Lung (tissue), 17 donors: ENCODE measurements at places on chromosomes 3 and 15. TPM values are rescaled to one million over a fixed set of nuclear protein-coding genes. Genes with fewer than 3 reads are reported as not detected.

GRCh38 chr15:91516866-91517265 lies 336.6 kb upstream of the SLCO3A1 start:
- no peaks in the 10 kb centered on the region for H3K4me1 ChIP-seq
- H3K4me3 ChIP-seq, result no peak overlapping the region
- H3K27ac ChIP-seq, result no peak overlapping the region
- no peak for DNase-seq
- H3K27me3 ChIP-seq, result no peaks in the 10 kb centered on the region

The SPINK8 gene
- not detected for total RNA-seq

The ZBTB20 gene
- total RNA-seq, result 52.4 TPM

GRCh38 chr3:120129718-120130513 lies 35.7 kb upstream of the GSK3B start:
- DNase-seq, result no peak
- no peak overlapping the region for H3K27ac ChIP-seq
- H3K4me1 ChIP-seq, result no peaks in the 10 kb centered on the region
- H3K27me3 ChIP-seq, result no peaks in the 10 kb centered on the region
- H3K4me3 ChIP-seq, result no peak overlapping the region

The SPESP1 gene
- 1.0 TPM for total RNA-seq

DNA sequence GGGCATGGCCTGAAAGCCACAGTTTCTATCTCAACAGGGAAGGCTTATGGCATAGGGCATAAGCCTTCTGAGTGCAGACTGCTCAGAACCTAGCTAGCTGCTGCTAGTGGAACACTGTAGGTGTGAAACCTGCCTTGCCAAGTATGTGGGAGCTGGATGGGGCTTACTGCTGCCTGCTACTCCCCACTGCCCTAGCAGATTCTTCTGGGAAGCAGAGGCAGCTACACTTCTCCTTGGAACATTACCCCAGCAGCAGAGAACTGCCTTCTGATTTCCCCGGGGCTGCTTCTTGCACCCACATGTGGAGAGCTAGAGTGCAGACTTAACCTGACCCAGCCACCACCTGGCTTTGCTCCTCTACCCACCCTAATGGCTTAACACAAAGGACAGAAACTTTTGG lies 215.7 kb downstream of the POLQ start:
- H3K27me3 ChIP-seq, result no peaks in the 10 kb centered on the region
- no peak overlapping the region for H3K4me3 ChIP-seq
- H3K4me1 ChIP-seq, result no peaks in the 10 kb centered on the region
- H3K36me3 ChIP-seq, result no peaks in the 10 kb centered on the region

- peaks cover 9% of the 10 kb centered on the region for H3K36me3 ChIP-seq
- no peak overlapping the region for H3K4me3 ChIP-seq
- no peak overlapping the region for H3K27ac ChIP-seq
- DNase-seq, result no peak
These were observed 24.8 kb downstream of the CBLB start for GRCh38 chr3:105843994-105844393.

DNA sequence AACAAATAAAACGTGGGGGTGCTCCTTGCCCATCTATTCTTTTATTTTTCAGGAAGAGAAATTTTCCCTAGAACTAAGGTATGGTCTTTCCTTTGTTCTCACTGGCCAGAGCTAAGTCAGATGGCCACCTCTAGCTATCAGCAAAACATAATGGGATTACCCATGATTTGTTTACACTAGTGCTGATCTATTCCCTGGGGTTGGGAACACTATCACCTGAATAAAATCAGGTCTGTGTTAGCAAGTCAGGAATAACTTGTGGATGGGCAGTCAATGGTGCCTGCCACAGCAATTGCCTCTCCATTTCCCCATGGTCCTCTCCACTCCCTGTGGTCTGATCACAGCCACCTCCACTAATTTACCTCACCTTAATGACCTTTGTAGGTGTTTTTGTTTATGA lies 181.7 kb upstream of the CADPS start:
- DNase-seq, result no peak
- H3K4me1 ChIP-seq, result no peaks in the 10 kb centered on the region
- no peak overlapping the region for H3K4me3 ChIP-seq
- H3K27me3 ChIP-seq, result no peaks in the 10 kb centered on the region

DNA sequence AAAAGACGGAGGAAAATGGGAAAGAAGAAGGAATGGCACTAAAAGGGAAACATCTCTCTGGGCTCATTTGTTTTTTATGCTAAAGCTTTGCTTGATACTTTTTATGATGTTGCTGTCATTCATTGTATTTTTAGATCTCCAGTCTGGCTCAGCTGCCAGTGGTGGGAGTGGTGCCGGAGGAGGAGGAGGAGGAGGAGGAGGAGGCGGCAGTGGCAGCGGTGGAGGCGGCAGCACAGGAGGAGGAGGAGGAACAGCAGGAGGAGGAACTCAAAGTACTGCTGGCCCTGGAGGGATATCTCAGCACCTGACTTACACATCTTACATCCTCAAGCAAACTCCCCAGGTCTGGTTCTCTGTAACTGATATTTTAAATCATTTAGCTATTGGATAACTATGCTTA lies 49.6 kb downstream of the MAP6D1 start:
- H3K4me1 ChIP-seq, result no peaks in the 10 kb centered on the region
- H3K27ac ChIP-seq, result no peak overlapping the region
- no peaks in the 10 kb centered on the region for H3K27me3 ChIP-seq

The CLDN11 gene
- 11.5 TPM for total RNA-seq

- H3K4me1 ChIP-seq, result no peaks in the 10 kb centered on the region
- H3K27me3 ChIP-seq, result no peaks in the 10 kb centered on the region
- no peak for DNase-seq
- H3K36me3 ChIP-seq, result no peaks in the 10 kb centered on the region
- H3K27ac ChIP-seq, result no peak overlapping the region
These were observed 119.4 kb upstream of the PRR20G start for GRCh38 chr3:127407026-127407939.

DNA sequence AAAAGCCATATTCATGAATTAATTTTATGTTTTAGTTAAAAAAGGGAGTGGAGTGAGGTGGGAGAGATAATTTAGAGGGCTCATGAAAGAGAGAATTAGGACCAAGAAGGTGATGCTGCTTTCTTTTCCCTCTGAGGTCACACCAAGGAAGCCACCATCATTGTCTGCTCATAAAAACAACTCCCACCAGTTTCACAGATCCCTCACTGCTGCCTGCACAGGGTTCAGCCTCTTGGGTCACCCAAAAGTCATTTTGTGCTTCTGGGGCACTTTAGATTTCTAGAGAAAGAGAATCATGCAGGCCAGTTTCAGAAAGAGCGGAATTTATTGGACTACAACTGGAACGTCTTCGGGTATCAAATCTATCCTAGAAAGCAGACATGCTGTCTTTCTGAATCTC lies 241.4 kb upstream of the EOMES start:
- DNase-seq, result no peak
- H3K4me3 ChIP-seq, result no peak overlapping the region
- no peaks in the 10 kb centered on the region for H3K36me3 ChIP-seq
- H3K27me3 ChIP-seq, result no peaks in the 10 kb centered on the region

- peaks cover 5% of the 10 kb centered on the region for H3K27me3 ChIP-seq
- no peaks in the 10 kb centered on the region for H3K36me3 ChIP-seq
- no peaks in the 10 kb centered on the region for H3K4me1 ChIP-seq
- DNase-seq, result no peak
These were observed 33.2 kb upstream of the GOLGA8B start for GRCh38 chr15:34616613-34617012.

The KBTBD13 gene
- 0.23 TPM for total RNA-seq

DNA sequence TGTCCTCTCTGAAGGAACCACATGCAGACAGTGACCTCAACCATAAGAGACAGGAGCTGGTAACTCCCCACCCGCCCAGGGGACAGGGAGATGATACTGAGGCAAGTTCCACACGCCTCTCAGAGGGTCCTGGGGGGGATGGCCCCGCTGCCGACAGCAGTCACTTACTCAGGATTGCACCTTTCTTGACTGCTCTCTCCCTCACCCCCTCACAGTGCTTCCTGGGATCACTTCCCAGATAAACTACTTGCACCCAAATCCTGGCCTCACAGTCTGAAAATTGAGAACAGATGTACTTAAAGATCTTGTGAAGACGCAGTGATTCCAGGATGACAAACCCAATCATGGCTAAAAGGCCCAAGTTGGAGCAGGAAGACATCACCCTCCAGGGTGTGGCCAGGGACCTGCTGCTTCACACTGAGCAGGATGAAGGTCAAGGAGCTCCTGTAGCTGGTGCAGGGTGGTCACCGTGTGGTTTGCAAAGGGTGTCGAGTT lies 207.6 kb downstream of the ADAMTS17 start:
- no peaks in the 10 kb centered on the region for H3K36me3 ChIP-seq
- H3K27me3 ChIP-seq, result no peaks in the 10 kb centered on the region
- H3K4me1 ChIP-seq, result peaks cover 11% of the 10 kb centered on the region
- no peak overlapping the region for H3K4me3 ChIP-seq
- DNase-seq, result no peak

GRCh38 chr15:79981831-79982455 lies 10.9 kb upstream of the BCL2A1 start:
- no peak overlapping the region for H3K4me3 ChIP-seq
- H3K27me3 ChIP-seq, result no peaks in the 10 kb centered on the region
- peak overlapping the region; percentile 20 for H3K27ac ChIP-seq
- no peaks in the 10 kb centered on the region for H3K36me3 ChIP-seq

DNA sequence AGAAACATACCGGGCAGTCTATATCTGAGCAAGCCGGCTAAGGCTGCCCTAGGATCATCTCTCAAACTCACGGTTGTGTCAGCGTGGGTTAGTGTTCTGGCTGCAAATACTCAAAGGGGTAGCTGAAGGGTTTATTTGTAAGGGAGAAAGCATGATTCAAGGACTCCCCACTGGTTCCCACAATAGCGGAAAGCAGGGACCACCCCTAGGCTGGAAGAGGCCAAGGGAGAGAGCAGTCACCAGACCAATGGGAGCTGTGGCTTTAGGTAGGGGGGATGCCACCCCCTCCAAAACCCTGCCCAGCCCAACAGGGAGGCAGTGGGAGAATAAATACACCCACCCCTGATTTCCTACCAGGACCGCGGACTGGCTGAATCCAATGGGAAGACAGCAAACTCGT lies 7.3 kb upstream of the LMCD1 start:
- no peak overlapping the region for H3K27ac ChIP-seq
- no peak for DNase-seq
- no peaks in the 10 kb centered on the region for H3K27me3 ChIP-seq
- no peak overlapping the region for H3K4me3 ChIP-seq

DNA sequence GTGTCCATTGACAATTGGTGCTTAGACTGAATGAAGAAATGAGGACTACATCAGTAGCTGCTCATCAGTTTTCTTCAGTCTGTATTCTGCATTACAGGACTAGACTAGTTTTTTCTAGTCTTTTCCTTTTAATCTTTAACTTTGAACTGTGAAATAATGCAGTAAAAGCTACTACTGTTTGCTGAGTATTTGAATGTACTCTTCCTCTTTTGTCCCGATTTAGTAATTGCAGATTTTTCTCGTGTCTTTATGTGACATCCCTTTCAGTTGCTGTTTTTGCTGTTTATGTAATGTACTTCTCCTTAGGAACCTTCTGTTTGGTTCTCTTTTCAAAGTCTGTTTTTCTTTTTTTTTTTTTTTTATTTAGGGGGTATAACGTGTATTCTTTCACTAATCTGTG lies 17.4 kb downstream of the MFSD1 start:
- no peak overlapping the region for H3K4me3 ChIP-seq
- no peak overlapping the region for H3K27ac ChIP-seq

GRCh38 chr15:49415638-49416037 lies 7.4 kb upstream of the FGF7 start:
- no peaks in the 10 kb centered on the region for H3K36me3 ChIP-seq
- DNase-seq, result peak; percentile 54
- no peaks in the 10 kb centered on the region for H3K4me1 ChIP-seq
- H3K27ac ChIP-seq, result no peak overlapping the region
- H3K27me3 ChIP-seq, result no peaks in the 10 kb centered on the region
- no peak overlapping the region for H3K4me3 ChIP-seq

DNA sequence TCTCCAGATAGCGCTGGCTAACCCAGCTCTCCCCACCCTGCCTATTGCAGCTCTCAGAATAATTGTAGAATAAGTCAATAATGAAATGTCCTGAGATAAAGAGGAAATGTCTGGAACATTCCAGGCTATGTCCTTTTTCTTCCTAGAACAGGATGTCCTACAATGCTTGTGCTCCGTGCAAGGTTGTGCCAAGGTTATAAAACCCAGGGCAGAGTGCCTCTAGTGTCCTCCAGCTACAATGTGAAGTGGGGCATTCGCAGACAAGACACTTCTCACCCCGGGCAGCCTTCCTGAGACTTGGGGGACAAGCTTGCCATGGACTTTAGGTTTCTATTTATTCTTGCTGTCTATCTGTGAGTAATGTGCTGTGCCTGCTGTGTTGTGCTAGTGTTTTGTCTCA lies 900.6 kb downstream of the TUSC7 start:
- no peaks in the 10 kb centered on the region for H3K36me3 ChIP-seq
- DNase-seq, result no peak
- H3K27me3 ChIP-seq, result no peaks in the 10 kb centered on the region
- no peak overlapping the region for H3K27ac ChIP-seq

GRCh38 chr15:29569533-29570092 lies 252.7 kb downstream of the TJP1 start:
- H3K4me3 ChIP-seq, result peak overlapping the region; percentile 67
- no peaks in the 10 kb centered on the region for H3K36me3 ChIP-seq
- peaks cover 35% of the 10 kb centered on the region for H3K27me3 ChIP-seq

The HCLS1 gene
- total RNA-seq, result 23.9 TPM

- H3K27ac ChIP-seq, result no peak overlapping the region
- H3K27me3 ChIP-seq, result peaks cover 4% of the 10 kb centered on the region
- no peaks in the 10 kb centered on the region for H3K4me1 ChIP-seq
- H3K36me3 ChIP-seq, result no peaks in the 10 kb centered on the region
- no peak for DNase-seq
These were observed 29.7 kb upstream of the IREB2 start for GRCh38 chr15:78408355-78408640.

- no peaks in the 10 kb centered on the region for H3K4me1 ChIP-seq
- DNase-seq, result no peak
- H3K27me3 ChIP-seq, result no peaks in the 10 kb centered on the region
- H3K4me3 ChIP-seq, result no peak overlapping the region
- peaks cover 4% of the 10 kb centered on the region for H3K36me3 ChIP-seq
- H3K27ac ChIP-seq, result no peak overlapping the region
These were observed 9.4 kb downstream of the SENP2 start for GRCh38 chr3:185595526-185595925.

DNA sequence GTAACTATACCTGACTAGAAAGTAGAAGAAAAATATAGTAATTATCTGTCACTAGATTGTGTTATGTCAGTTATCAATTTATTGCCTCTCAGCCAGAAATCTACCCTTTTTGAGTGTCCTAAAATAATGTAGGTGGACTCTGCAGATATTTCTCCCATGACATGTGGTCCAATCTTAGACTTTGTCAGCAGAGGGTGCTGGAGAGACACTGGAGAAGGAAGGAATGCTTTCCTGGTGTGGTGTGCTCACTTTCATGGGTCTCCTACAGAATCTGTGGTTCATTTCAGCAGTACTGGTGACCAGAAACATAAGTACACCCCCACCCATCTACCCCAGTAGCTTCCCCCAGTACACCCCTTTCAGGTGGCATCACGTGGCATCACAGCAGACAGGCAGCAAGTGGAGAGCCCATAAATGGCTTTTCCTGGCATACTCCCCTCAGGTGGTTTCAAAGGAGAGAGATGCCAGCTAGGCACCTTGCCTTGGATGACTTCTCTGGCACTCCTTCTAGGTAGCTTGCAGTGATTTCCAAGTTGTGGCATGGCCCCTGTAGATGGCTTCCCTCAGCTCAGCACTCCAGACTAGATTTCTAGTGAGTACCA lies 114.7 kb downstream of the GADL1 start:
- H3K27me3 ChIP-seq, result no peaks in the 10 kb centered on the region
- no peaks in the 10 kb centered on the region for H3K4me1 ChIP-seq
- no peaks in the 10 kb centered on the region for H3K36me3 ChIP-seq
- no peak overlapping the region for H3K4me3 ChIP-seq
- no peak overlapping the region for H3K27ac ChIP-seq
- DNase-seq, result no peak

GRCh38 chr3:117556646-117557407 lies 847.2 kb downstream of the TUSC7 start:
- no peak for DNase-seq
- no peaks in the 10 kb centered on the region for H3K27me3 ChIP-seq
- no peak overlapping the region for H3K27ac ChIP-seq
- no peak overlapping the region for H3K4me3 ChIP-seq
- H3K36me3 ChIP-seq, result no peaks in the 10 kb centered on the region
- no peaks in the 10 kb centered on the region for H3K4me1 ChIP-seq

The TERC gene
- 45.7 TPM for total RNA-seq
